Stromal cell of bone marrow (primary cell): ENCODE measurements at places on chromosomes 11 and 22.

GRCh38 chr11:64233913-64234586 is at the start of gene VEGFB:
Gene VEGFB (plus strand): TSS chr11:64234584. CDS start chr11:64234834, 250 bp downstream.
- DNase-seq: no peak

DNA sequence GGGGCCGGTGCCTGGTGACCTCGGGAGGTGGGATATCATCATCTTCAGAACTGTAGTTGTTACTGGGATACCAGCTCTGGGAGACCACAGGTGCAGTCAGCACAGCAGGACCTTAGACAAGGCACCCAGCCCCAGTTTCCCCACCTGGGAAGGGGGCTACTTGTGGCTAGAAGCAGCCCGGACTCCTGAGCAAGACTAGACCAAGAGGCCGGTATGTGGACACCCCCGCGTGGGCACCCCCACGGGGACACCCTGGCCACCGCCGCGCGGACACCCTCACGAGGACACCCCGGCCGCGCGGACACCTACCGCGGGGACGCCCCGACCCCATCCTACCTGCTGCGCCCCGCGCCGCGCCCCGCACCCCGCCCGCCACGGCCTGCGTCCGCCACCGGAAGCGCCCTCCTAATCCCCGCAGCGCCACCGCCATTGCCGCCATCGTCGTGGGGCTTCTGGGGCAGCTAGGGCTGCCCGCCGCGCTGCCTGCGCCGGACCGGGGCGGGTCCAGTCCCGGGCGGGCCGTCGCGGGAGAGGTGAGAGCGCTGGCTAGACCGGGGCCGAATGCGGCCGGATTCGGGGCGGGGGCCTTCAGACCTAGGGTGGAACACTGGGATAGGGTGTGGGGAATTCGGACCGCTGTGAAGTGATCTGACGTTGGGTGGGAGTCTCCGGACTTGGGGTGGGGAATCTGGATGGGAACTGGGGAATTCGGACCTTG is at the start of the genes COMT and TXNRD2:
Gene COMT (plus strand): TSS at position 408 of the 718 bp plus-strand sequence. CDS start 20,755 bp downstream, outside the sequence.
Gene TXNRD2 (minus strand): TSS at position 454 of the 718 bp plus-strand sequence. CDS start 15 bp downstream, at position 439.
- peak; percentile 35 for DNase-seq

DNA sequence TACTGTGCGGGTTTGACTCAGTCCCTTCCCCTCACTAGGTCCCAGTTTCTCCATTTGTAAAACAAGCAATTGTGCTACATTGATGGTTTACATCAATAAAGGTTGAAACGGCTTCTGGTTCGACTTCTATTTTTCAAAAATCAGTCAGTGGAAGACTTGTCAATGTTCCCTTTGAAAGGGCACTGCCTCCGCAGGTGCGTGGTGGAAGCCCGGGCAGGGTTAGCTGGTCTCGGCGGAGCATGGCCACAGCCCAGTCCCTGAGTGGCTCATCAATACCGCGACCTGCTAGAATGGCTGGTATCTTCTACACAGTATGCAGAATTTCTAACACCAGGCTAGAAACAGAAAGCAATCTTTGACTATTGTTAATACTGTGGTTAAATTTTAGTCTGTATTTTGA is 16.1 kb downstream of the MS4A10 start:
- no peak for DNase-seq

GRCh38 chr11:89540826-89541225 is 49.7 kb upstream of the NOX4 start:
- DNase-seq: no peak

DNA sequence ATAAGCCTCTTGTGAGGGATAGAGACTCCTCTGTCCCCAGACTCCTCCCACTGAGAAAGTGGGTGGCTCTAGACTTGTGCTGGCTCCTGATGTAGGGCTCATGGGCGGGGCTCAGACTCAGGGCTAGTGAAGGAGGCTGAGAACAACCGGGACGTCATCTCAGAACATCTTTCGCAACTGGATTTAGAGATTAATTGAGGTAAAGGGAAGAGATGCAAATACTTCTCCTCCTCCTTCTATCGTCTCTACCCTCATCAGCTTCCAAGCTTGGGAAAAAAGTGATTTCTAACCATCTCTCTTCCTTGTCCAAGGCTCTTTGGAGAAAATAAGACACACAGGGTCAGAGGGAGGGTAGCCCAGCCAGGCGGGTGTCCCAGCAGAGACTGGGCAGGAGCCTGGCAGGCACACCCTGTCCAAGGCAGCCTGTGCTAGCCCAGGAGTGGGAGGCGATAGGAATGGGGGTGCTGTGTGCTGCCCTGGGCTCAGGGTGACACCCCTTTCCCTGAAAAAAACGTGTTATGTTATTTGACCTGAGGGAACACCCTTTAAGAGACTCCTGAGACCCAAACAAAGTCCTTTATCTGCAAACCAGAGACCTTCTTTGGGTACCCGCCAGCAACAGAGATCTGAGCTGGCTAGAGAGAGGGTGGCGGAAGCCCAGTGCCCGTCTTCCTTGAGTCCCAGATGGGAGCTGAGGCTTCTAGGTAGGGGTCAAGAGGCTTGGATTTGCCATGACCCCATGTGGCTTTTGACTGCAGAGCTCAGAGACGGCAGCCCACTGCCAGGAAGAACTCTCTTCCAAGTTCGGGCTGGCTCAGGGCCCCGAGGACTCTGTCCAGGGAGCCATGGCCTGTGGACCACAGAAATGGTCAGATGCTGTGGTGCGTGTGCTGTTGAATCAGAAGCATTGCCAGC is 160.9 kb downstream of the ADAMTS15 start:
- DNase-seq: peak; percentile 62

DNA sequence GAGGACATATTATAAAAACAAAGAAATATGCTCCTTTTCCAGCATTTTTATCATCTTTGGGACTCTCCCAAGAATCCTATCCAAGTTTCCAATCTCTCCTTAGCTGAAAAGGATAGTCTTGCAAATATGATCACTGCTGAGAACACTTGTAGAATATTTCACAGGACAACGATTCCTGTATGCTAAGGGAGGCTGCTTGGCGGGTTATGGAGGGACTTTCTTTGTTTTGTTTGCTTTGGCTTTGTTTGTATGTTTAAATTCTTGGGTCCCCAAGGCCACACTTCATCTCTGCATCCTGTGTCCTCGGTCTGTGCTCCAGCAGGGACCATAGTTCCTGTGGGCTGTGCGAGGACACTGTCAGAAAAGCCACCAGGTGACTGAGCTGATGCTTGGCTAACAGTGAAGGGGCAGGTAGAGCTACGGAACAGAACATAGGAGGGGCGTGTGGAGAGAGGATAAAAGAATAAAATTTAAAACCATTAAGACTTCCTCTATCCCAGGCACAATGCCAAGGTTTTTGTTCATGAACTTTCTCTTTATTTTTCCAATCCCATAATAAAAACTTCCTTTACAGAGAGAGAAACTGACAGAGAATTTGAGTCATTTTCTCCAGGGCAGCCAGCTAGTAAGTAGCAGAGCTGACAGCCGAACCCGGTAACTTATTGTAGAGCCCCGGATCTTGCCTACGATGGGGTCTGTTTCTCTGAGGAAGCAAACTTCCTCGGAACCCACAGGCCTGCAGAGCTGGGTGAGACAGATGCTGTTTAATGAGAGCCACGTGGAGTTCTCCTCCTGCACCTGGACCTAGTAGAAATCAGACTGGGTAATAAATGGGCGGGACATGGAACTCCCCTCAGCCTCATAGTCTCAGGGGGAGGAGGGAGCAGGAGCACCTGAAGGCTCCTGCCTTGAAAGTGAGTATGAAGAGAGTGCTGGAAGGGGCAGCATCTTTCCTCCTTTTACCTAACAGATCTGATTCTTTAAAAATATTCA is at the start of gene IZUMO1R:
Gene IZUMO1R (plus strand): TSS at position 615 of the 993 bp plus-strand sequence. CDS start 1,057 bp downstream, outside the sequence.
- DNase-seq: peak; percentile 21

DNA sequence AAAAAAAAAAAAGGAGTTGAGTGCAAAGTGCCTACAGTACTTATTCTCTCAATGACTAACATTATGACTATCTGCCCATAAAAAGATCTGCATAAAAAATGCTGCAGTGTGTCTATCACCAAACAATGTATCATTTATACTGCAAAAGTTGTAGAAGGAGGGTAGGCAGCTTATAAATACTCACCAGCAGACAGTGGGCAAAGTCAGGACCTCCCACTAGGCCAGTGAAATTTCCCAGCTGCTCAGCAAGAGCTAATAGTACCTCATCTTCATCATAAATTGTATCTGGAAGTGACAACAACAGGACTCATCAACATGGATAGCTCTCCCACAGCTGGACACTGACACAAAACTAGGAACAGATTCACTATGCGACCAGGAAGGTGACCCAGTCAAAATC is 1.6 kb downstream of the PPP2R1B start:
- DNase-seq: no peak

DNA sequence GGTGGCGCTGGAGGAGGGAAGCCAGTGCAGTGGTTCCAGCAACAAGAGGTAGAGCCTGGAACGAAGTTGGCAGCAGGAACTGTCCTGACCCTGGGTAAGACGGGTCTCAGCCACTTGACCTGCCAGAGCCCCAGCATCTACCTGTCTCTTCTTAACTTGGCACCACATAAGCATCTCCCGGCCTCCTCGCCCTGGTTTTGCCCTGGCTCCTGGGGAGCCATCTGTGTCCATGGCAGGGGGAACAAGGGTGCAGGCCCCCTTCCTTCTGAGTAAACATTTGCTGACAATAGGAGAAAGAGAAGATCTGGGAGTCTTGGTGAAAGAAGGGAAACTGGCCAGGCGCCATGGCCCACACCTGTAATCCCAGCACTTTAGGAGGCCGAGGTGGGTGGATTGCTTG is 12.8 kb downstream of the P2RY2 start:
- DNase-seq: no peak

- no peak for DNase-seq
Observed at GRCh38 chr11:47010179-47010578, 73.6 kb downstream of the CSTPP1 start.

DNA sequence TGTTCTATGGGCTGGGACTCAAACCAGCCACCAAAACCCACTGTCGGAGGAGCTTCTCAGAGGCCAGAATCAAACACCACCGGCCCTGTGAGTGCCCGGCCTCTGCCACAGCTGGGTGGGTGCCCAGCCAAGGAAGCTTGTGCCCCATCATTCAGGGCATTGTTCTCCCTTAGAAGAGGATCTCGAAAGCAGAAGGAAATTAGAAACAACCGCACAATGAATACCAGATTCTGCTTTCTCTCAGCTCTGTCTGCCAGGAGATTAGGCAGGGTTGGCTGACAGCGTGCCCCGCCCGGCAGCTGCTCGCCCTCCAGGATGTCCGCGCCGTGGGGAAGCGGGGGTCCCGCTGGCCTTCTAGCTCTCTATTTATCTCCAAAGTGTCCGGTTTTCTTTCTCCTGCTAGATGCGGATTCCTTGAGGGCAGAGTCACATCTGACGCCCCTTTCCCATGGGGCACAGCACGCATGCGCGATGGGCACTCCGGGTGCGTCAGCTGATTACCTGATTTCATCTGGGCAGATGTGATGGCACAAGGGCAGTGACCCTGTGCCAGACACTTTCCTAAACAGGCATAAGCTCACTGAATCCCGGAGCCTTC is 25.5 kb downstream of the SCGB1A1 start:
- DNase-seq: peak; percentile 61

GRCh38 chr11:68440224-68440623 is 20.3 kb upstream of the PPP6R3 start:
- no peak for DNase-seq

GRCh38 chr22:43689356-43689755 is 122.7 kb downstream of the EFCAB6 start:
- no peak for DNase-seq

DNA sequence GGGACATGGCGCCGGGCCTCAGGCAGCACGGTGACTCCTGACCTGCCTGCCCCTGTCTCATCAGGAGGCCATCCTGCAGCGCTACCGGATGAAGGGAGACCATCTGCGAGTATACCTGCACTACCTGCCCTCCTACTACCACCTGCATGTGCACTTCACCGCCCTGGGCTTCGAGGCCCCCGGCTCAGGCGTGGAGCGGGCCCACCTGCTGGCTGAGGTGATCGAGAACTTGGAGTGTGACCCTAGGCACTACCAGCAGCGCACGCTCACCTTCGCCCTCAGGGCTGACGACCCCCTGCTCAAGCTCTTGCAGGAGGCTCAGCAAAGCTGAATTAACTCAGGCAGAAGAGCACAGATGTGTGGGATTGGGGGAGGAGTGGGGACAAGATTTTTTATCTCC is 10.2 kb upstream of the ST3GAL4 start:
- no peak for DNase-seq

GRCh38 chr11:125141686-125142535 is 22.6 kb upstream of the PKNOX2 start:
- no peak for DNase-seq

DNA sequence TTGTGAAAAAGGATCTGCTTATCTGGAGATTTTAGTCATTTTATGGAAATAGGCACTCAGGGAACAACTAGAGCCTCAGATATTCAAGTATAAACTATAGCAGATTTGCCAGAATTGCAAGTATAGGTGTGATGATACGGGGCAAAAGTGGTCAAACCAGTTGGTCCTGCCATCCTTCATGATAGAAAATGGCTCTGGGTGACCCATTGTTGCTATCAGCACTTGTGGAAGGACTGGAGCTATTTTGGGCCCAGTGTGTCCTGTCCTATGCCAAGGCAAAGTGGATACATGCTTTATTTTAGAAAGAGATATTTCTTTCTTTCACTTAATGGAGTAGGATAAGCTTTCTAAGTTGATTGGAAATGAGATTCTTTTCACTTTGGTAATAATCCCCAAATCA is 85.2 kb downstream of the PPP6R3 start:
- DNase-seq: no peak

GRCh38 chr11:63775191-63775590 is 6.6 kb upstream of the ZFTA start:
- DNase-seq: no peak

- DNase-seq: no peak
Observed at GRCh38 chr11:64652586-64653387, 61.8 kb downstream of the SLC22A12 start.

GRCh38 chr11:77113382-77114088 is 10.9 kb downstream of the OMP start:
- peak; percentile 20 for DNase-seq

- no peak for DNase-seq
Observed at GRCh38 chr22:24409707-24410106, 17.7 kb upstream of the ADORA2A start.

GRCh38 chr11:11740073-11740702 is 101.6 kb upstream of the USP47 start:
- no peak for DNase-seq

GRCh38 chr11:128928400-128928799 is 14.3 kb downstream of the TP53AIP1 start:
- no peak for DNase-seq

DNA sequence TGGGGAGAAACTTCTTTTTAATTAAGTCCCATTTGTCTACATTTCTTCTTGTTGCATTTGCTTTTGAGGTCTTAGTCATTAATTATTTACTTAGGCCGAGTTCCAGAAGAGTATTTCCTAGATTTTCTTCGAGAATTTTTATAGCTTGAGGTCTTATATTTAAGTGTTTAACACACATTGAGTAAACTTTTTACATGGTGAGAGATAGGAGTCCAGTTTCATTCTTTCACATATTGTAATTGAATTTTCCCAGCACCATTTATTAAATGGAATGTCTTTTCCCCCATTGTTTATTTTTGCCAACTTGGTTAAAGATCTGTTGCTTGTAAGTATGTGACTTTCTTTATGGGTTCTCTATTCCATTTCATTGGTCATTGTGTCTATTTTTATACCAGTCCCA is 1344.0 kb upstream of the RAG2 start:
- DNase-seq: no peak

DNA sequence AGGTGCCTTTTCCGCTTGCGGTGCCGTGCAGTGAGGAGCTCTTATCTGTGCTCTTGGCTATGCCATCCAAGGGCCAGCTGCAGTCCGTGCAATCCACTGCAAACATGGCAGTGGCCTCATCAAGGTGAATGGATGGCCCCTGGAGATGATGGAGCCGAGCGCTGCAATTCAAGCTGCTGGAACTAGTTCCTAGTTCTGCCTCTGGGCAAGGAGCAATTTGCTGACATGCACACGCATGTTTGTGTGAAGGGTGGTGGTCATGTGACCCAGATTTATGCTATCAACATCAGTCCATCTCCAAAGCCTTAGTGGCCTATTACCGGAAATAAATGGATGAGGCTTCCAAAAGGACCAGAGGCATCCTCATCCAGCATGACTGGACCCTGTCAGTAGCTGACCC is 3.1 kb upstream of the EHD1 start:
- no peak for DNase-seq
